RWPE2 (cell line): ENCODE measurements at places on chromosomes 11 and 22.

DNA sequence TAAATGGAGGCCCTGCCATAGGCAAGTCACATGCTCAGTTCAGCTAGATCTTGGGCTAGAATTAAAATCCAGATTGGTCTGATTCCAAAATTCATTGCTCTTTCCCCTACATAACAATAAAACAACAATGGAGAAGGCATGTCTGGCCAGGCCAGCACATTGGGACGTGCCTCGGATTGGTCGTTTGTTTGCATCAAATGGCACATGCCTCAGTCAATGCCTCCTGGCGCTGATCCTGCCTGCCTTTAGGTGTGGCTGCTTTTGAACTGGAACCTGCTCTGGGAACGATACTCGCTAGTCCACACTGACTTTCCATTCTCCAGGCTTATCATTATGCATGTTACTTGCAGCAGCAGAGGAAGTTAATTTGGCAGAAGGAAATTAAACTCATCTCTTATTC lies 322.1 kb downstream of the NELL1 start:
- H3K36me3 ChIP-seq: no peaks in the 10 kb centered on the region
- H3K4me3 ChIP-seq: no peak overlapping the region
- no peak for DNase-seq
- H3K27me3 ChIP-seq: no peaks in the 10 kb centered on the region
- H3K4me1 ChIP-seq: no peaks in the 10 kb centered on the region
- no peak overlapping the region for H3K27ac ChIP-seq

- H3K27me3 ChIP-seq: no peaks in the 10 kb centered on the region
- DNase-seq: peak; percentile 83
- peak overlapping the region; percentile 88 for H3K4me3 ChIP-seq
- H3K27ac ChIP-seq: peak overlapping the region; percentile 94
- H3K4me1 ChIP-seq: peaks cover 28% of the 10 kb centered on the region
- H3K36me3 ChIP-seq: peaks cover 33% of the 10 kb centered on the region
Measured at GRCh38 chr11:706957-707816, 1.2 kb downstream of the EPS8L2 start.

- H3K27me3 ChIP-seq: no peaks in the 10 kb centered on the region
- no peak overlapping the region for H3K4me3 ChIP-seq
- no peaks in the 10 kb centered on the region for H3K4me1 ChIP-seq
Measured at GRCh38 chr11:107271425-107271824, 186.2 kb downstream of the CWF19L2 start.

DNA sequence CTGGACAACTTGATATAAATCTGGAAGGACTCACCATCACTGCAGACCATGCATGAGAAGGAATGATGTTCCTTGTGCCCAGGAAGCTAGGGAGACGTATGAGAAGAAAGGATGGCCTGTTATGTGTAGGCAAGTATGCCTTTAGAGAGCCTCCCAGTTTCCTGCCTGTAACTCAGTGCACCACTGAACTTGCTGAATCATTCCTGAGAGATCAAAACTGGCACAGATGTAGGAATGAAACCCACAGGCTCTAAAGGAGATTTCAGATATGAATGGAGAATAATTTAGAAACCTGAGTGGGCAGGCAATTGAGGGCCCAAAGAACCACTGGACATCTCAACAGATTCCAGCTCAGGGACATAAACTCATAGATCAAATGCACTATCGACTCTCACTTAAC lies 38.4 kb upstream of the PRSS23 start:
- no peak overlapping the region for H3K4me3 ChIP-seq
- H3K36me3 ChIP-seq: no peaks in the 10 kb centered on the region

DNA sequence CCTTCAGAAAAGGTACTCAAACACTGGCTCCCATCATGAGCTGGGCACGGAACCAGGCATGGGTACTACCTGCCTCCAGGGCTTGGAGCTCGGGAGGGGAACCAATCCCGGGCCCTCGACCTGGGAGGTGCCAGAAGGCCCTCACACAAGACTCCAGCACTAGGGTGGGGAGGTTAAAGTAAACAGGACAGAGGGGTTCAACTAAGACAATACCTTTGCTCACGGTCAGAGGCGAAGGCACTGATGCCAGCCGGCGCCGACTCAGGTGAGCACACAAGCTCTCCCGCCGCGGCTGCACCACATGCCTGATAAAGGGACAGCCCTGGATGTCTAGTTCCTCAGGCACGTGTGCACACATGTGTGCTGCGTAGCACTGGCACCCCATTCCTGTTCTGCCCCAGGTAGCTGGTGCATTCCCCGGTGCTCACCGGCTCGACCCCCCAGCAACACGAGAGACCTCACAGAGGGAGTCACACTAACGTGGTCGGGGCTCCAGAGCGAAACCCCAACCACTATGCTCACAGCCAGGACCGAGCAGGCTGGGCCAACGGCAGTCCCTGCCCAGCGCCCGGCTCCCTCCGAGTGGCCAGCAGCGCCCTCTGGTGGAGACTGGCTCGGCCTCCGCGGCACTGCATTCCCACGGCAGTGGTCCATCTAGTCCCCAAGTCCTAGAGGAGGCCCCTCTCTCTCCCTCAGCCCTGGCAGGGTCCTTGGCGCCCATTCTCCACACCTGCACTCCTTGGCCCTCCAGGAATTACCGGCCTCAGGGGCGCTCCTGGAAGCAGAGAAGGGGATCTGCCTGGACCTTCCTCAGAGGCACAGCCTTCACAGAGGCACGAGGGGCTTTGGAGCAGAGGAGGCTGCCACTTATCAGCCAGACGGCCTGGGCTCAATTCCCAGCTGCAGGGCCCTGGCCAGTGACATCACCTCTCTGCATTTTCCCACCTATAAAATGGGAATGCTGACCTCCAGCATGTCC lies 28.8 kb upstream of the MOB2 start:
- no peak overlapping the region for H3K27ac ChIP-seq
- H3K36me3 ChIP-seq: no peaks in the 10 kb centered on the region
- no peaks in the 10 kb centered on the region for H3K27me3 ChIP-seq
- H3K4me3 ChIP-seq: no peak overlapping the region
- H3K4me1 ChIP-seq: no peaks in the 10 kb centered on the region

DNA sequence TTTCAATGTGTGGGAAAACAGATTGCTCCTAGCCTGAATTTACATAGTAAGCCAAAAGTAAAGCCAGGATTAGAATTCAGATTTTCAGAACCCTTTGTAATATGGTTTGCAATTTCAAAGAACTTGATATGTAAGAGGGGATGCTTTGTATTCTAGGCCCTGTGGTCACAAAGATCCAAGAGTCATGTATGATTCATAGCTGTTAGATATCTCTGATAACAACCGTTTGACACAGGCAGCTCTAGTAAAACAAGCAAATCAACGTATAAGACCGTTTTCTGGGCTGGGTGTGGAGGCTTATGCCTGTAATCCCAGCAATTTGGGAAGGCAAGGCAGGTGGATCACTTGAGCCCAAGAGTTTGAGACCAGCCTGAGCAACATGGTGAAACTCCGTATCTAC lies 79.6 kb downstream of the EMSY start:
- no peak overlapping the region for H3K4me3 ChIP-seq
- H3K27me3 ChIP-seq: no peaks in the 10 kb centered on the region
- H3K27ac ChIP-seq: no peak overlapping the region
- peaks cover 16% of the 10 kb centered on the region for H3K4me1 ChIP-seq
- no peak for DNase-seq

DNA sequence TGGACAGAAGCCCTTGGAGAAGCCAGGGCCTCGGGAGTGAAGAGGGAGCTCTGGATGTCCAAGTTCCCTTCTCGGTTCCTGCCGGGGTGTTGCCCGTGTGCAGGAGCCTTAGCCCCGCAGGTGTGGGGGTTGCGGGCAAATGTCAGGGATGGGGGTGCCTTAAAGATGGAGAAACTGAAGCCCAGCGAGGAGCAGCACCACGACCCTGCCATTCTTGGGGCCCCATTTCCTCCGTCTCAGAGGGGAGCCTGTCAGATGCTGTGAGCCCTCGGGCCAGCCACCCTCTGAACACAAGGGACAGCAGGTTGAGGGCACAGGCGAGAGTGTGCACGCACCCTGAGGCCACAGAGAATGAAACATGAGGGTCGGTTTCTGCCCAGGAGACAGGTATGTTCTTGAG lies 6.3 kb downstream of the OSBPL5 start:
- no peaks in the 10 kb centered on the region for H3K36me3 ChIP-seq
- peaks cover 5% of the 10 kb centered on the region for H3K4me1 ChIP-seq
- no peak overlapping the region for H3K27ac ChIP-seq
- no peak for DNase-seq

DNA sequence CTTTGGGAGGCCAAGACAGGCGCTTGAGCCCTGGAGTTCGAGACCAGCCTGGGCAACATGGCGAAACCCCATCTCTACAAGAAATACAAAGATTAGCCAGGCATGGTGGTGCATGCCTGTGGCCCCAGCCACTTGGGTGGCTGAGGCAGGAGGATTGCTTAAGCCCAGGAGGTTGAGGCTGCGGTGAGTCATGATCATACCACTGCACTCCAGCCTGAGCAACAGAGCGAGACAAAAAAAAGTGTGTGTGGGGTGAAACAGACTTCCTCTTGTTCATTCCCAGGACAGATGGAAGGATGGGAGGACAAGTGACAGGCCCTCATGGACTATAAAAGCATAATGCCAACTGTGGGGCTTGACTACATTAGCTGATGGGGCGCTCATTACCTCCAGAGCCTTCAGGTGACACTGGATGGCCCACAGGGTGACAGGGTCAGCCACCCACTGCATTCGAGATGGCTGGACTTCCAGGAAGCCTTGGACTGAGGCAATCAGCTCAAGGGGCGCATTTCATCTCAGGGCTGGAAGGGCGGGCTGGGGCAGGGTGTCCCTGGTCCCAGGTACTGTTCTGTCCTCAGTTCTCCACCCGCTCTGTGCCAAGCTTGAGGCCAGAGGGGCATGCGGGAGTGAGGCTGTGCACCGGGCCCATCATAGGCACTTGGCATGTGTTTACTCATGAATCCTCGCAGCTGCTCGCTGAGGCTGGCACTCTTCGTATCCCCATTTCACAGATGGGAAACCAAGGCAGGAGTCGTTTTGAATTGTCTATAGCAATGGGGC lies 12.5 kb downstream of the NPTXR start:
- H3K27me3 ChIP-seq: no peaks in the 10 kb centered on the region
- no peak overlapping the region for H3K4me3 ChIP-seq
- H3K36me3 ChIP-seq: no peaks in the 10 kb centered on the region
- H3K4me1 ChIP-seq: no peaks in the 10 kb centered on the region
- H3K27ac ChIP-seq: no peak overlapping the region

DNA sequence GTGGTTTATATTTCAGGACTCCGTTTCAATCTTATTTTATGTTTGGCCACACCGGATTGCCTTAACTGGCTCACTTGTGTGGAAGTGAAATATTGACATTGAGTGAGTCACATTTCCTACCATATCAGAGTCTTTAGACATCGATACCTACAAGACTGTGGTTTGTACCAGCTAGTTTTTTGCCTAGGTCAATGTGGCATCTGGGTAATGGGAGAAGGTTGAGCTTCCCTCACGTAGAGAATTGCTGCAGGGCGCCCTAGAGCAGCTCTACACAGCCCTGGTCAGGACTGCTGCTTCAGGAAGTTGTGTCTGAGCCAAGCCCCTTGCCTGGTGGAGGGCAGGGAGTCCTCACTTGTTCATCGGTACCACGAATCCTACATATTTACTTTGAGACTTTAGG lies 1.6 kb downstream of the GRAMD1B start:
- peak overlapping the region; percentile 7 for H3K27ac ChIP-seq
- no peaks in the 10 kb centered on the region for H3K36me3 ChIP-seq
- no peak for DNase-seq
- H3K4me3 ChIP-seq: peak overlapping the region; percentile 39
- no peaks in the 10 kb centered on the region for H3K27me3 ChIP-seq
